Stimulated activated CD4-positive, alpha-beta T cell treated with anti-CD3 and anti-CD28 coated beads, Interleukin-4, amount 100 ng/mL, for 24 hours (primary cell): ENCODE measurements at places on chromosomes 16 and 17.

GRCh38 chr16:19071811-19072777 is 4.7 kb downstream of the COQ7 start:
- peak; percentile 64 for DNase-seq

DNA sequence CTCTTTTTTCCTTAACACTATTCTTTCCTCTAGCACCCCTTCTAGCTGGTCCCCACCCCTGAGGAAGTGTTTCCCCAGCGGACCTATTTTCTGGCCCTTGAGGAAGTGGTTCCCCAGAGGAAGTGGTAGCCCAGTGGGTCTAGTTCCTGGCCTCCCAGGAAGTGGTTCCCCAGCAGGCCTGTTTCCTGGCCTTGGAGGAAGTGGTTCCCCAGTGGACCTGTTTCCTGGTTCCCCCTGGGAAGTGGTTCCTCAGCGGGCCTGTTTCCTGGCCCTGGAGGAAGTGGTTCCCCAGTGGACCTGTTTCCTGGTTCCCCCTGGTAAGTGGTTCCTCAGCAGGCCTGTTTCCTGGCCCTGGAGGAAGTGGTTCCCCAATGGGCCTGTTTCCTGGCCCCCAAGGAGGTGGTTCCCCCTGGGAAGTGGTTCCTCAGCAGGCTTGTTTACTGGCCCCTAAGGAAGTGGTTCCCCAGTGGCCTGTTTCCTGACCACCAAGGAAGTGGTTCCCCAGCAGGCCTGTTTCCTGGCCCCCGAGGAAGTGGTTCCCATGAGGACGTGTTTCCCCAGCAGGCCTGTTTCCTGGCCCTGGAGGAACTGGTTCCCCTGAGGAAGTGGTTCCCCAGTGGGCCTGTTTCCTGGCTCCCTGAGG is 58.3 kb downstream of the NTN1 start:
- no peak for DNase-seq

- DNase-seq: no peak
Measured at GRCh38 chr17:82805823-82806222, 34.0 kb downstream of the ZNF750 start.

DNA sequence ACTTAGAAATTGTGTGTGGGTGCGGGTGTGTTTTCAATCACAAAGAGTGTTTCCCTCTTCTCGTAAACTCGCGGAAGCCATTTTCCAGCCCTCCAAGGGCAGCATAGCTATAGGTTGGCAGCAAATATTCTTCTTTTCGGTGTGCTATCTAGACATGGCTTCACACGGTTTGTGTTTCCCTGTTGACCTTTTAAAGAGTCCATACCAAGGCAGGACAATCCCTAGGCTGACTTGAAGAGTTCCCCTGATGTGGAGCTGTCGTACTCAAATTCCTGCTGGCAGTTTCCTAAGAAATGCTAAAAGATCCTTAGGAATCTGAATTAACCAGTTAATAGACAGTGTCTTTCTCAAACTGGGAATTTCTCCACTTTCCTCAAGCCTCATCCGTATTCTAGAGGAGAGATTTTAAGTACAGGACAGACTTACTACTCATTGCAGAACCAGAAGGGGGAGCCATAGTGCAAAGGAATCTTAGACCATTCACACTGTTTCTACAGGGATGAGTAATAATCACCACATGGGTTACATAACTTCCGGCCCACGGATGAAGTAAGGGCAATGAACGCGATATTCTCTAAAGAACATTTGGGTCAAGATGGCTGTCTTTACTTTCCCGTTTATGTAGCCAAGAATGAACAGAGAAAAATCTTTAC is 288.6 kb upstream of the ELAC2 start:
- peak; percentile 4 for DNase-seq

DNA sequence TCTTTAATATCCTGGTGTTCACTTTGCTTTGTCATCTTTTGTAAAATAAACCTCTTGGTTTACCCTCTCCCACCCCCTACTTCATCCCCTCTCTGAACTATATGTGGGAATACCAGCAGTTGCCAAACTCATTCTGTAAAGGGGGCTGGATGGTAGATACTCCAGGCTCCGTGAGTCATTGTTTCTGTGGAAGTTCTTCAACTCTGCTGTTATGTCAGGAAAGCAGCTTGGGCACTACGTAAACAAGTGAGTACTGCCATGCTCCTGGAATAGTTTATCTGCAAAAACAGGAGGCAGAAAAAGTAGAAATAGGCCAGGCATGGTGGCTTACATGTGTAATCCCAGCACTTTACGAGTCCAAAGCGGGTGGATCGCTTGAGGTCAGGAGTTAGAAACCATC is 17.6 kb downstream of the MVP start:
- no peak for DNase-seq

DNA sequence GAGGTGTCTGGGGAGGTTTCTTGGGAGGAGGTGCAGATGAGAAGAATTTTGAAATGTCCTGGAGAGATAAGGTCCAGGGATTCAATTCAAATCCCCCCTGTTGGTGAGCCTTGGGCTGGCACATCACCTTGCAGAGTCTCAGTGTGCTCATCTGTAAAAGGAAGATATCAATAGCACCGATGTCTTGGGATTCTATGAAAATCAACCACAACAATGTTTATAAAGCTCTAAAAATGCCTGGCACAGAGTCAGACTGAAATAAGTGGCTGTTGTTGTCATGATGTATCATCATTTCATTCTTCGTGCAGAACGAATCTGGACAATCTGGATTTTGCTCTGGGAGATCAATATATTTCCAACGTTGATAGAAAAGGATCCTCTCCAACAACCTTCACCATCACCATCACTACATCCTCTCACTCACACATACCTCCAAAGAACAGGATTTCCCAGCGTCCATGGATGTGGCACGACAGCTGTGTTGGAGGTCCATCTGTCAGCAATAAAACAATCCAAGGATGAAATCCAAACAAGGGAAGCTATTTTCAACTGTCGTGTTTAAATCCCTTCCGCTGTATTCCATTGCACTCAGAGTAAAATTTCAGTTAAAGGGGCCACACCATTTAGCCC is 393.7 kb upstream of the DYNLRB2 start:
- DNase-seq: no peak

- no peak for DNase-seq
Measured at GRCh38 chr17:59149841-59150511, 5.0 kb downstream of the SKA2 start.

DNA sequence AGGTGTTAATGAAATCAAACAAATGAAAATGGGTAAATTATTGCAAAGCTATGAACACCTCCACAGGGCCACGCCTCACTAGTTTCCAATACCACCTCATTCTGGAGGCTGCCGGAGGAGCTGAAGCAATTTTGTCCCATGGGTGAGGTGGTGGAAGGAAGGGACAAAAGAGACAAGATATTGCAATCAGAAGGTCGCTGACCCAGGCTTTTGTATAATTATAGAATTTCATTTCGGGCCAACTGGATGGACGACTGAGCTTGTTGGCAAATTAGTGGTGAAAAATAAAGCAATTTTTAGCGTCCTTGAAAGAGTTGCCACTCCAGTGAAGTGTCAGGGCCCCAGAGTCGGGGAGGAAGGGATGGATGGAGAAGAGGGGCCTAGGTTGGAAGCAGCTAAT is 147.9 kb downstream of the CYLD start:
- no peak for DNase-seq

DNA sequence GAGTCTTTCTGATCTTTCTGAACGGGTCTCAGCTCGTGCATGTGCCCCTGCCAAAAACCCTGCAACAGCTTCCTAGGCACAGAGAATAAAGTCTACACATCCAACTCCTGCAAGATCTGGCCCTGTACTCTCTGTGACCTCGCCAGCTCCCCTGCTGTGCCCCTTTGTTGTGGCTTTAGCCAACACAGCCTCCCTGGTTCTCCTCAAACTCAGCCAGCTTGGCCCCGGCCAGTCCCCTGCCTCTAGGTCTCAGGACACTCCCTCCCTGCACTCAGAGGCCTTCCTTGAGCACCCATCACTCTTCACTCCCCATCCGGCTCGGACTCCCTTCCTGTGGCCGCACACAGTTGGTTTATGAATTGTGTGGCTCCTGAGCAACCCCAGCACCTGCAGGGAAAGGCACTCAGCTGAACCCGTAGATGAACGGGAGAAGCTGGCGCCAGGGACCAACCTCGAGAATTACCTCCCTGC is 1.4 kb downstream of the CEP131 start:
- DNase-seq: no peak

GRCh38 chr17:77316191-77316641 is 175.4 kb downstream of the SEC14L1 start:
- no peak for DNase-seq

DNA sequence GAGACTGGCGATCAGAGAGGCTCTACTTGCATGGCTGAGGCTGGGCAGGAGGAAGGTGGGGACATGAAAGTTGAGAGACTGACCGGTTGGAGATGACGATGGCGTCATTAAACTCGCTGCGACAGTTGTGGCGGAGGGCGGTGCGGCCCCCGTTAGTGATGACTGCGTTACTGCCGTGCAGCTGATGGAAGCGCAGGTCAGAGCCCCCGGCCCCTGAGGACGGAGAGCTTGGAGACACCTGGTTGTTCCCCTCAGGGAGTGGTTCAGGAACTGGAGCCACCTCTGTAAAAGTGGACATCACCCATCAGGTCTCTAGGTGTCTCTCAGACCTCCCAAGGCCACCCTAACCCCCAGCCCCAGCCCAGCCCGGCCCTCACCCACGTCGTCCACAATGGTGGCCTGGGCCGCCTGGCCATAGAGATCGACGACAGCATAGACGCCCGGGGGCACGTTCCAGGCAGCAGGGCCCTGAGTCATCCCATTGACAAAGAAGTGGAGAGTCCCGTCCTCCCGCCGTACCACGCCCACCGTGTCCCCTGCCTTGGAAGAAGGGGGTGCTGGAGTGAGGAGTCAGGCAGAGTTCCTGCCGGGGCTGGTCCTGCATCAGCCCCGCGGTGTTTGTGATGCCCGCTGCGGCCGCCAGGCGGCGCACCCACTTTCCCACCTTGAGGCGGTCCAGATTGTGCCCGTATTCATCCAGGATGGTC is 5.3 kb downstream of the NEURL4 start:
- DNase-seq: peak; percentile 66

- DNase-seq: no peak
Measured at GRCh38 chr16:89095491-89095951, 1.9 kb downstream of the ACSF3 start.
